Stomach (tissue), 19 donors: ENCODE measurements at places on chromosomes 7 and 10. TPM values are rescaled to one million over a fixed set of nuclear protein-coding genes. Genes with fewer than 3 reads are reported as not detected.

- DNase-seq: peak; percentile 86
Observed at GRCh38 chr7:31192986-31193385, 140.9 kb downstream of the ADCYAP1R1 start.

The PIP gene
- total RNA-seq: not detected

The SLC26A5 gene
- total RNA-seq: not detected

The CACNA2D1 gene
- total RNA-seq: 4.1 TPM

The IDI2 gene
- total RNA-seq: not detected

DNA sequence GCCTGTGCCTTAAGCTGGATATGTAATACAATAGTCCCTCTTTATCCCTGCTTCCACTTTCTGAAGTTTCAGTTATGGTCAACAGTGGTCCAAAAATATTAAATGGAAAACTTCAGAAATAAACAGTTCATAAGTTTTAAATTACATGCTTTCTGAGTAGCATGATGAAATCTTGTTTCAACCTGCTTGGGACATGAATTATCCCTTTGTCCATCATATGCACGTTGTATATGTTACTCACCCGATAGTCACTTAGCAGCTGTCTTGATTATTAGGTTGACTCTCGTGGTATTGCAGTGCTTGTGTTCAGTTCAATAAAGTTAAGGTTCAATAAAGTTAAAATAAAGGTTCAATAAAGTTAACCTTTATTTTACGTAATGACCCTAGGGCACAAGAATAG is 25.5 kb downstream of the C1GALT1 start:
- DNase-seq: no peak

DNA sequence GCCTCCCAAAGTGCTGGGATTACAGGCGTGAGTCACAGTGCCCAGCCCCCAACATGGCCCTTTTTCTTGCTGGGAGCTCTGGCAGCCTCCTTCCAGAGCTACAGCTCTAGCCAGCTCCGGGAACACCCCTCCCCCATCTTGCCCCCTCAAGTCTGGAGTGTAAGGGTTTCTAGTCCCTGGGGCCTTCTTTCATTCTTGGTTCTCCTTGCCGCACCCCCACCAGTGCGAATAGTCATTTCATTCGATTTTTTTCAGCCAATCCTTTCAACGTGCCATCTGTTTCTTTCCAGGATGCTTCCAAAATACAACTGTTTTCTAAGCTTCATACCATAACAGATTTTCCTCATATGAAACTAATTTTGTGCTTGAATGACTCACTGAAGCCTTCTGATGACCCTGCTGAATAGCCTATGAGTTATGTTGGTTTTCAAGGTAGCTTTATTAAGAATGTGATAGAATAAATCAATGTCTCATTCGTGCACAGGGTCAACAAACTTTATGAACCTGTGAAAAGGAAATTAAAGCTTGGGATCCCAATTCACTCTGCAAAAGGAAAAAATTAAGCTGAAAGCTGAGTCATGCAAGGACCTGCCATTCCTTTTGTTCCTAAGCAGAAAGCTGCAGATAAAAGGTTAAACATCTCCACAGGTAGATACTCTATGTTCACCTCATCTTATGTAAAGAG is 38.6 kb downstream of the CDC14C start:
- peak; percentile 4 for DNase-seq

DNA sequence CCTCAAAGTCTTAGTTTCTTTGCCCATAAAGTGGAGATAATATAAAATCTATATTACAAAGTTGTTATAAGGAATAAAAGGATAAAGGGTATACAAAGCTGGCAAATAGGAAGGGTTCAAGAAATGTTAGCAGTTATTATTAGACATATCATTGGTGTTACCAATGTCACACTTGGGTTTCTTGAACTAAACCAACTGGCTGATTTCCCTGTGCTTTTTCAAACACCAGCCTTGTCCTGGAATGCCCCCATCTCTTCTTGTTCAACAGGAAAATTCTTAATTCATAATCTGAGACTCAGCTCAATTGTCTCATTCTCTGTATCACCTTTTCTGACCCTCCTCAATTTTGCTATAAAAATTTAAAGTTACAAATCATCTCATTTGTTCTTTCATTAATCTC is 143.7 kb upstream of the LRRTM3 start:
- DNase-seq: no peak

The CYP26C1 gene
- total RNA-seq: not detected

The CCDC201 gene
- not detected for total RNA-seq

- no peak for DNase-seq
Observed at GRCh38 chr7:25624051-25624450, 395.8 kb upstream of the NPVF start.

GRCh38 chr7:43557831-43558495 is 24.9 kb upstream of the STK17A start:
- DNase-seq: no peak

- DNase-seq: peak; percentile 88
Observed at GRCh38 chr10:46028584-46029460, 1.6 kb downstream of the NCOA4 start.

DNA sequence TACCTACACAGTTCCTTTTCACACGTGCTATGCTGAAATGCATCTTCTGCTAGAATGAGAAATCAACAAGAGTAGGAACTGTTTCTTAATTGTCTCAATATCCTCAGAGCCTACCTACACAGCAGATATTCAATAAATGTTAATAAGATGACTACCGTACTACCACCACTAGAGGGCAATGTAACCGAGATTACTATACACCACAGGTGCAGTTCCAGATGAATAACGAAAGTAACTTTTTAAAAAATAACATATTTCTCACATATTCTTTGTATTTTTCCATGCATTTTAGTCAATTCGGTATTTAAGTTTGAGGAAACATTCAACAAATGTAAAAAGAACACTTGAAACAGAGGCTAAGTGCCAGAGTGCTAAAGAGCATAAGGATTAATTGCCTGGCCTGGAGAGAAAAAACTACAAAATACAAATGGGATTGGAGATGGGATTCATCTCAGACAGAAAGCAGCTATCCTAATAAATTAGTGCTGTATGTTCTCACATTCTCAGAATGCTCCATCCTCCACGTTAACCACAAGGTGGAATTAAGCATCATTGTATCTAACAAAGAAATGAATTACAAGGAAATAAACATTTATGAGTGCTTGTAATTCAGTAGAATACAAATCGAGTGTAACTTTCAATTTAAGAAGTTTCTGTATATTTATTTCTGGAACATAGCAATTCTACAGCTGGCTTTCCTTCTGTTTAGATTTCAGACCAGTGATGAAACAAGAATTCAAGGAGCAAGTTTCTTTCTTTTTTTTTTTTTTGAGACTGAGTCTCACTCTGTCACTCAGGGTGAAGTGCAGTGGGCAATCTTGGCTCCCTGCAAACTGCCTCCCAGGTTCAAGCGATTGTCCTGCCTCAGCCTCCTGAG is 20.3 kb upstream of the HECTD2 start:
- peak; percentile 86 for DNase-seq

The FEZF1 gene
- not detected for total RNA-seq

DNA sequence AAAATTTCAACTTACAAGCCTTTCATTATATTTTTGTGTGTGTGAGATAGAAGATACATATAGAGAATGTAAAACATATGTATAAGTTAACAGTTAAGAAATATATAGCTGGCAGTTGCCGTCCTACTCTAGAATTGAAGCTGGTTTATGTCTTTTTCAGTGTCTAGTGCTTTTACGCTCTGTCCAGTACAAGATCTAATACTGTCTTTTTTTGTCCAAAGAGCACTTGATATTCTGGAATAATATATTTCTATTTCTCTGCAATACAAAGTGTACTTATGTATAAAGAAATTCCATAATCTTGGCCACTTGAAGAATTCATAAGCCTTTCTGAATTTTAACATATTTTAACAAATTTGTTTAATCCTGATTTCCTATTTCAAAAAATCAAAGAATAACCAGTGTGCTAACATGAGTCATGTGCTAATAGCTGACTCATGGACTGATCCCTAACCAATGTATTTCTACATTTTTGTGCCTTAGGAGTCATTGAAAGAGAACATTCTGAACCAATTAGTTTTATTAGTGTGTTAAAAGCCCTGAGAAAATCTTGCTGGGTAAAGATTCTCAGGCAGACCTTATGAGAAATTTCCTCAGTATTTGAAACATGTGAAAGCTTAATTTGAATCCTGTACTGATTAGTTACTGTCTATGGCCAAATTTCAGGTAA is 73.2 kb upstream of the CCAR1 start:
- no peak for DNase-seq

GRCh38 chr10:23530079-23530478 is 91.2 kb downstream of the OTUD1 start:
- DNase-seq: peak; percentile 17

- no peak for DNase-seq
Observed at GRCh38 chr7:23539494-23539907, 7.7 kb upstream of the TRA2A start.

DNA sequence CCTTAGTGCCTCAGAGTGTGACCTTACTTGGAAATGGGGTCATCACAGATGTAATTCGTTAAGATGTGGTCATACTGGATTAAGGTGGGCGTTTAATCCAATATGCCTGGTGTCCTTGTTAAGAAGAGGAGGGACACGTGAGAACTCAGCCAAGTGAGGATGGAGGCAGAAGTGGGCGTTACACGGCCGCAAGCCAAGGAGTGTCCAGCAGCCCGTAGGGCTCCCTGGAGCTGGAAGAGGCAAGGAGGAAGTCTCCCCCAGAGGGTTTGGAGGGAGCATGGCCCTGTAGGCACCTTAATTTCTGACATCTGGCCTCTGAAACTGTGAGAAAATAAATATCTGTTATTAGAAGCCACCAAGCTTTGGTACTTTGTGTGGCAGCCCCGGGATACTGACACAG is 21.3 kb downstream of the DOCK1 start:
- DNase-seq: no peak

GRCh38 chr7:68438016-68438415 is 1160.3 kb upstream of the AUTS2 start:
- DNase-seq: no peak

DNA sequence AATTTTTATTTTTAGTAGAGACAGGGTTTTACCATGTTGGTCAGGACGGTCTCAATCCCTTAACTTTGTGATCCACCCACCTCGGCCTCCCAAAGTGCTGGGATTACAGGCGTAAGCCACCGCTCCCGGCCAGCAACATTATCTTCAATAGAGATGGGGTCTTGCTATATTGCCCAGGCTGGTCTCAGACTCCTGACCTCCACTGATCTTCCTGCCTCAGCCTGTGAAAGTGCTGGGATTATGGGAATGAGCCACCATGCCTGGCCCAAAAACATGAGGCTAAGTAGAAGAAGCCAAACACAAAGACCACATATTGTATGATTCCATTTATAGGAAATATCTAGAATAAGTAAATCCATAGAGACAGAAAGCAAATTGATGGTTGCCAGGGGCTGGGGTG is 19.1 kb upstream of the CYTH3 start:
- DNase-seq: no peak

The TIMM23B gene
- 46.0 TPM for total RNA-seq

GRCh38 chr7:32479574-32480200 is 10.5 kb downstream of the LSM5 start:
- peak; percentile 75 for DNase-seq

The IGF2BP3 gene
- total RNA-seq: not detected

GRCh38 chr10:91002656-91003055 is 81.8 kb upstream of the ANKRD1 start:
- DNase-seq: no peak

- no peak for DNase-seq
Observed at GRCh38 chr7:85081392-85081791, 105.5 kb downstream of the SEMA3D start.

- peak; percentile 63 for DNase-seq
Observed at GRCh38 chr10:106711313-106711906, 453.1 kb downstream of the SORCS1 start.

DNA sequence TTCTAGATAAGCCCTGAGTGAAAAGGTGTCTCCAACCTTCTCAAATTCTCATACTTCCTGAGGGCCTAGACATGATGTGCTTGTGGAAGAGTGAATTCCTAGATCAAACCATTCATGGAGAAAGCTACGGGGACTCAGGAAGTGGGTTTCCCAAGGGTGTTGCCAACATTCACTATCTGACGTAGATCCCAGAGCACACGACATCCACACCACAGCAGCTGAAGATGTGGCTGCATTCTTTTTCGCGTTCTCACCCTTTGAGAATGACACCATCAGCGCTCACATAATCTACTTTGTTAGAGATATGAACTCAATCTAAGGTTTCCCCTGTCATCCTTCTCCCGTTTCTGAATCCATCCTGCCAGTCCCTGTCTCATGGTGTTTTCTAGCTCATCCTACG is 290.8 kb downstream of the DNAJB6 start:
- DNase-seq: no peak

The MEOX2 gene
- 0.29 TPM for total RNA-seq

The ENTPD1 gene
- total RNA-seq: 14.0 TPM

The FAM180A gene
- total RNA-seq: not detected

- no peak for DNase-seq
Observed at GRCh38 chr10:96683065-96683464, 37.2 kb downstream of the PIK3AP1 start.

The CDC14C gene
- total RNA-seq: not detected

GRCh38 chr10:70540089-70540788 is 61.7 kb downstream of the PALD1 start:
- peak; percentile 64 for DNase-seq

The CALHM2 gene
- 30.1 TPM for total RNA-seq

The NKX1-2 gene
- not detected for total RNA-seq

The FOXI2 gene
- not detected for total RNA-seq

DNA sequence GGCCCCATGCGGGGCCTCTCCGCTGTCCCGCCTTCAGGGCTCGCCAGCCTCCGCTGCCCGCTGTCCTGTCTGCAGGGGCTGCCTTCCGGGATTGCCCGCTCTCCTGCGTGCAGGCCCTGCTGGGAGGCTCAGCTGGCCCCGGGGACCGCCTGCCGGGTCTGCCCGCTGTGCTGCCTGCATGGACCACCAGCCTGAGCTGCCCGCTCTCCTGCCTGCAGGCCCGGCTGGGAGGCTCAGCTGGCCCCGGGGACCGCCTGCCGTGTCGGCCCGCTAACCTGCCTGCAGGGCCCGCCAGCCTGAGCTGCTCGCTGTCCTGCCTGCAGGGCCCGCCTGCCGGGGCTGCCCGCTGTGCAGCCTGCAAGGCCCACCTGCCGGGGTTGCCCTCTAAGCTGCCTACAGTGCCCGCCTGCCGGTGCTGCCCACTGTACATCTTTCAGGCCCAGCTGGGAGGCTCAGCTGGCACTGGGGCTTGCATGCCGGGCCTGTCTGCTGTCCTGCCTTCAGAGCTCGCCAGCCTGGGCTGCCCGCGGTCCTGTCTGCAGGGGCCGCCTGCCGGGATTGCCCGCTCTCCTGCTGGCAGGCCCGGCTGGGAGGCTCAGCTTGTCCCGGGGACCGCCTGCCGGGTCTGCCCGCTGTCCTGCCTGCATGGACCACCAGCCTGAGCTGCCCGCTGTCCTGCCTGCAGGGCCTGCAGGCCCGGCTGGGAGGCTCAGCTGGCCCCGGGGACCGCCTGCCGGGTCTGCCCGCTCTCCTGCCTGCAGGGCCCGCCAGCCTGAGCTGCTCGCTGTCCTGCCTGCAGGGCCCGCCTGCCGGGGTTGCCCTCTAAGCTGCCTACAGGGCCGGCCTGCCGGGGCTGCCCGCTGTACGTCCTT is 165.1 kb downstream of the GLRX3 start:
- no peak for DNase-seq
